ENCODE measurements at places on chromosomes 5 and 9. TPM values are rescaled to one million over a fixed set of nuclear protein-coding genes. Genes with fewer than 3 reads are reported as not detected.

- no peak for DNase-seq
Observed at GRCh38 chr9:109775516-109775915, 4.5 kb upstream of the PALM2AKAP2 start.

- no peak for DNase-seq
Observed at GRCh38 chr9:126623314-126623666, 9.6 kb downstream of the LMX1B start.

DNA sequence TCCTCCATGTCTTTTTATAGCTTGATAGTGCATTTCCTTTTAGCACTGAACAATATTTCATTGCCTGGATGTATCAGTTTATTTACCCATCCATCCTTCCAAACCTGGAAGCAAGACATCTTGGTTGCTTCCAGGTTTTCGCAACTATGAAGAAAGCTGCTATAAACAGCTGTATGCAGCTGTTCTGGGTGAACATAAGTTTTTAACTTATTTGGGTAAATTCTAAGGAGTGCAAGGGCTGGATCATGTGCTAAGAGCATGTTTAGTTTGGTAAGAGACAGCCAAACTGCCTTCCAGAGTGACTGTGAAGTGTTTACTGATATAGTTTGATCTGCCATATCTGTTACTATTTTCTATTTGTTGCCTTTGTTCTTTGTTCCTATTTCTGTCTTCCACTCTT is 58.5 kb downstream of the CSF2 start:
- DNase-seq, result no peak

DNA sequence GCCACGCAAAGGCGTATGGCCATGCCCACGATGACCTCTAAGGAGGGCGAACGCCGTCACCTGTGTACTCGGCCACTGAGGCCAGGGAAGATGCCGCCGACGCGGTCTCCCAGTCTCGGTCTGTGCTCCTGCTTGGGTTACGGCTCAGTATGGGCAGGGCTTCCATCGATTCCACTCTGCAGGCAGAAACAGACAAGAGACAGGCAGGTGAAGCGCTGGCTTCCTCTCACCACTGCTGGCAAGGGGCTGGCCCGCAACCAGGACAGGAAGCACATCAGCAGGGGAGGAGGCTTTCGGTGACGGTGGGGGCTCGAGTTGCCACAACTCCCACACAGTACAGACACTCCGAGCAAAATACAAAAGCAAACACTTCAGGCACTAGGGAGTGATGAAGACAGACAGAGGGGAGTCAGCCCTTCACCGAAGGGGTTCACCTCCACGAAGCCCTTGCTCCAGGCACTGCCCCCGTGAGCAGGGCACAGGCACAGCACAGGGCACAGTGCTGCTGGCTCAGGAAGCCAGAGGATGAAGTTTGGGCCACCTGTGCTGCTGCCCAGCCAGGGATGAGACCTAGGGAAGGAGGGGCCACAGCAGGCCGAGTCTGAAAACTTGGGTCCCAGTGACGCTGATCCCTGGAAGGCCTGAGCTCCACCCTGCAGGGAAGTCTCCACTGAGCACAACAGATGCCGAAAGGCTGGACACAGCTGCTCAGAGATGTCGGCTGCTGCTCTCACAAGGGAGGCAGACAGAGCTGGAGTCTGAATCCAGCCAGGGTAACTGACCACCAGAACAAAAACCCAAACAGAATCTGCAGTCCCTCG is 91.3 kb downstream of the CAMSAP1 start:
- DNase-seq, result no peak

DNA sequence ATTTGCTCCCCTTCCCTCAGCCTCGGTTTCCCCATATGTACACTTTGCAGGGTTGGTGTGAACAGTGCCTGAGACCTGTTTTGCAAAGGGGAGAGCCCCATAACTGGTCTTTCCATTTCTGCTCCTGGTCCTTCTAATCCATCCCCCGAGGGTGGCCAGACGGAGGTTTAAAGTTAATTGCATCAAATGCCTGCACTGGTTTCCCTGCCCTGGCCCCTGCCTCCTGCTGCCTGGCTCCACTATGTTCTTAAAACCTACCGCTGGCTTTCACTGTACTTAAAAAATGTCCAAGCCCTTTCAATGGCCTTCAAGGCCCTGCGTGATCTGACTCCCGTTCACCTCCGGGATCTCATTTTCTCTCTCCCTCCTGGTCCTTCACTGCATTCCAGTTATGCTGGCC is 183.0 kb downstream of the RGS3 start:
- DNase-seq, result peak; percentile 7

GRCh38 chr5:170571875-170572852 is 68.3 kb downstream of the KCNIP1 start:
- no peak for DNase-seq

- DNase-seq, result no peak
Observed at GRCh38 chr5:133757396-133757945, 145.1 kb upstream of the FSTL4 start.

DNA sequence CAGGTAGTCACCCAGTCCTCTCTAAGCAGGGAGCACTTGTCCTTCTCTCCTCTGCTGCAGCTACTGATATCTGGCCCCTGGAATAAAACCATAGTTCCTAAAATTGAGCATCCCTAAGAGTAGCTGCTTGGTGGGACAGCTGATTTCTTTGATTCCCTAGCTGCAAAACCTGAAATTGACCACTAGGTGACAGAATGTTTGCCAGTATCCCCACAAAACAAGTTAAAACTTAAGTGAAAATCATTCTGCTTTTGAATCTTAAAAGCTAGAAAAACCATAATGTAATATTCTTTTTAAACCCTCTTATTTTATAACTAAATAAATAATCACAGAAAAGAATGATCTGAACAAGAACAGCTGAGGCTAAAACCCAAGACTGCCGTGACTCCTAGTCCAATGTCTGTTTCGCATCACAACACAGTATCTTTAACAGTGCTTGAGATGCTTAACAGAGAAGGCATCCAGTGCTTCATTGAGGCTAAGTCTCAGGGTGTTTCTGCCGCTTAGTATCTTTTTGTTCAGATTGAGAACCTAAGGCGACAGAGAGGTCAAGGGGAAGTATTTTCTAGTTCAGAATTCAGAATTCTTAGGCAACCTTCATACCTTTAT is 24.4 kb upstream of the TAL2 start:
- DNase-seq, result no peak

DNA sequence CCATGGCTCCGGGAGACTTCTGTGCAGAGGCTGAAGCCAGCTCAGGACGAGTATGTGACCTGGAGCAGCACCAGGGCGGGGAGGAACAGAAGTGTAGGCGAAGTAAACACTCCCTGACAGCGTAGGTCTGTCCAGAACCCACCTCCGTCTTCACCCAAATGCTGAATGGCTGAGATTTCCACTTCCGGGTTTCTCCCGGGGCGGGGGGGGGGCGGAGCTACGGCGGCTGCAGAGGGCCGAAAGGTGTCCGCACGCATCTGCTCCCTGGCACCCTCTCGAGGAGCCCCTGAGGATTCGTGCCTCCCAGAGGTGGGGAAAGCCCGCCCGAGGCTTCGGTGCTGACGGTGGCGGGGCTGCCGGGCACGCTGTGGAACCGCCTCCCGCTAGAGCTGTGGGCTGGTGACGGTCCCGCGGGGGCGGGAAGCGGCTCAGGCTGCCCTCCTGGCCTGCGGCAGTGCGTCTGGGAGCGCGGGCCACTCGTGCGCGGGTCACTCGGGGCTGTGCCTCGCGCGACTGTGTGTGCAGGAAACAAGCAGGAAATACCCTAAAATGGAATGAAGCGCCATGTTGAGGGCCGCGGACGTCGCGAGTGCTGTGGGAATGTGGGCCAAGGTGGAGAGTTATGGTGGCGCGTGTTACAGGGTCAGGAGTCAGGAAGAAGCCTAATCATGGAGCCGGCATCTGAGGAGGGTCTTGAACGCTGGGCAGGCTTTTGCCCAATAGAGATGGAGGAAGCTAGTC is 1425.4 kb downstream of the FOXD4L5 start:
- DNase-seq, result no peak

DNA sequence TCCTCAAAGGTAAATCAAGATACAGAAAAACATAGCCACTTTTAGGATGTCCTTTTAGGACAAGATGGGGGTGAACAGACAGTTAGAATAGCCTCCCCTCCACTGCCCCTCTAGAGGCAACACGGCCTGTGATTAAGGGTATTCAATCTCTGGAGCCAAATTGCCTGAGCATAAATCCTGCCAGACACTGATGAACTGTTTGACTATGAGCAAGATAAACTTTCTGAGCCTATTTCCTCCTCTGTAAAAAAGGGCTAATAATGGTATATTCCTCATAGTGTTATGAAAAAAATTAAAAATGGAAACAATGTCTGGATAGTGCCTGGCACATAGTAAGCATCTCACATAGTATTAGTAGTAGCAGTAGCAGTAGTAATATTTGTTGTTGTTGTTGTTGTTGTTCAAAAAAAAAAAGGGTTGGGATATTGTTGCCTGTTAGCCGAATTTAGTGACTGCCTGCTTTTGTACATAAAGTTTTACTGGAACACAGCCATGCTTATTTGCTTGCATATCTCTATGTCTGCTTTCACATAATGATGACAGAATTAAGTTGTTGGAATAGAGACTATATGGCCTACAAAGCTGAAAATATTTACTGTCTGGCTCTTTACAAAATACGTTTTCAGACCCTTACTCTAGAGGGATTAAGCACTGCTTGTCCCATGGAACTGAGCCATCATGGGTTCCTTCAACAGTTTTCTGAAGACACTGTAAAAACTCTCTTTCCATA is 536.3 kb downstream of the TLE4 start:
- no peak for DNase-seq

DNA sequence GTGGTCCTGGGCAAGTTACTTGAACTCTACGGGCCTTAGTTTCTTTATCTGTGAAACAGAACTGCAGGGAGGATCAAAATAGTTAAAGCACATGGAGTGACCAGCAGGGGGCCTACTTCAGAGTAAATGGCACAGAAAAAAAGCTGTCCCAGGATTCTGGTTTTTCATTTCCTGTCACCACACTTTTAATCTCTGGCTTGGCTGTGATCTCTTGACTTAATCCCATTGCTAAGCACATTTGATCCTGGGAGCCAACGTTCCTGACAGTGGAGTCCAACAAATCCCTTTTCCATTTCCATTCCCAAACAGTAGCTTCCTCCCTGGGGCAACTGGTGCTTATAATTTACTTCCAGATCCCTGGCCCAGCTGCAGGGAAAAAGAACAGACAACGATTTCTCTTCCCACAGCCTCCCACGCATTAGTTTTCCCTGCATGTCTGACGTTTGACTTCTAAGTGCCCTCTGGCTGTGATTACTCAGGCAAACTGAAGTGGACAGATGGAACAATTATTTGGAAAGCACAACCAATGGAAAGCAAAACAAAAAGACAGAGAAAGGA is 136.5 kb upstream of the STK32A start:
- DNase-seq, result no peak

DNA sequence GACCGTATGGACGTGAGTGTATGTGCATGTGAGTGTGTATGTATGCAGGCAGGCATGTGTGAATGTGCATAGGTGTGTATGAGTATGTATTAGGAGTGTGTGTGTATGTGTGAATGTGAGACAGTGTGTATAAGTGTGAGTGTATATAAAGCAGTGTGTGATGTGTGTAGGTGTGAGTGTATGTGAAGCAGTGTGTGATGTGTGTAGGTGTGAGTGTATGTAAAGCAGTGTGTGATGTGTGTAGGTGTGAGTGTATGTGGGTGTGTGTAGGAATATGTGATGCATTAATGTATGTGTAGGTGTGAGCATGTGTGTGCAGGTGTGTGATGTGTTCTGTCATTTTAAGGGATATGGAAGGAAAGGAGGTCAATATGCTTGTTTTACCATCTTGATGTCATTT is 215.5 kb downstream of the GADD45G start:
- DNase-seq, result no peak

The PTGER4 gene
- total RNA-seq, result 44.3 TPM

The SURF1 gene
- 98.7 TPM for total RNA-seq

The OTP gene
- not detected for total RNA-seq

The SLC36A2 gene
- not detected for total RNA-seq

The HSD17B3 gene
- total RNA-seq, result 0.66 TPM

The PCDHGA1 gene
- 1.2 TPM for total RNA-seq
